ENCODE measurements at places on chromosomes 12 and 14.

GRCh38 chr14:50603565-50603964, 43.6 kb downstream of the ATL1 start:
- DNase-seq, result no peak

DNA sequence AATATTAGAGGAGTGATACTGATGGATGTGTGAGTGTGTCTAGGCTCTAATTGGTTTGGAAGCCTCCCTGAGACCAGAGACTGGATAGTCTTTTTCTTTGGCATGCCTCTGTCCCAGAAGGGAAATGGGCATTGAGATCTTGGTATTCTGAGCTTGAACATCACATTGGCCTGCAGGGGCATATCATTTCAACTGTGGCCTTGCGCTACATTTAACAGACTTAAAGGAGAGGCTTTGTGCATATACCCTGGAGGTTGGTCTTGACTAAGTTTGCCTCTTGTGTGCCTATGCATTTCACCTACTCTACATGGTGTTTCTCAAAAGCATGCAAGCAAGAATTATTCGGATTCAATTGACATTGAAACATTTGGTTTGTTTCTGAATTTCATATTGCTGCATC, 185.4 kb downstream of the TMTC2 start:
- DNase-seq, result no peak

- no peak for DNase-seq
Observed at GRCh38 chr12:95412482-95413311, 61.3 kb upstream of the METAP2 start.

DNA sequence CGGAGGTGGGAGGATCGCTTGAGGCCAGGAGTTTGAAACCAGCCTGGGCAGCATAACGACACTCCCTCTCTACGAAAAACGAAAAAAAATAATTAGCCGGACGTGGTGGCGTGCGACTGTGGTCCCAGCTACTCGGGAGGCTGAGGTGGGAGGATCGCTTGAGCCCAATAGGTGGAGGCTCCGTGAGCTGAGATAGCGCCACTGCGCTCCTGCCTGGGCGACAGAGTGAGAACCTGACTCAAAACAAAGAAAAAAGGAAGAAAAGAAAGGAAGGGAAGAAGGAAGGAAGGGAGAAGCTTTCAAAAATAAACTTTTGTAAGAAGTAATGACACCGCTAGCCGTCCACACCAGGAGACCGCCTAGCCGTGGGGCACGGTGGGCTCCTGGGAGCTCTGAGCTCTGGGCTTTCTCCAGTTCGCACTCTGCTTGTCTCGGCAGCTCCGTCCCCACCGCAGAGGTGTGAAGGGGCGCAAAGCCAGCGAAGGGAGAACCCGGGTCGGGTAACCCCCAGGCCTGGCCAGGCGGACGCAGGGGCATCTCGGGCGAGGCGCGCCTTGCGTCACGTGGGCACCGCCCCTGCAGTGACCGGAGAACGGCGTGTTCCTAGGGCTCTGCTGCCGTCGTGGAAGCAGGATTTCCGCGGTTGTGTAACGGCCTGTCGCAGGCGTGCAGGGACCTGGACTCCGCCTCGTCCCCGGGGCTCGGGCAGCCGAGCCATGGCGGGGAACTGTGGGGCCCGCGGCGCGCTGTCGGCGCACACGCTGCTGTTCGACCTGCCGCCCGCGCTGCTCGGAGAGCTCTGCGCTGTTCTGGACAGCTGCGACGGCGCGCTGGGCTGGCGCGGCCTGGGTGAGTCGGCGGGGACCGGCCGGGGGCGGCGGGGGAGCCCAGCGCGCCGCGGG, at the start of gene IRAK3:
Gene IRAK3, plus strand, starts transcription at position 631 of the 902 bp plus-strand sequence. Its CDS starts 86 bp downstream, at position 717.
- no peak for DNase-seq

DNA sequence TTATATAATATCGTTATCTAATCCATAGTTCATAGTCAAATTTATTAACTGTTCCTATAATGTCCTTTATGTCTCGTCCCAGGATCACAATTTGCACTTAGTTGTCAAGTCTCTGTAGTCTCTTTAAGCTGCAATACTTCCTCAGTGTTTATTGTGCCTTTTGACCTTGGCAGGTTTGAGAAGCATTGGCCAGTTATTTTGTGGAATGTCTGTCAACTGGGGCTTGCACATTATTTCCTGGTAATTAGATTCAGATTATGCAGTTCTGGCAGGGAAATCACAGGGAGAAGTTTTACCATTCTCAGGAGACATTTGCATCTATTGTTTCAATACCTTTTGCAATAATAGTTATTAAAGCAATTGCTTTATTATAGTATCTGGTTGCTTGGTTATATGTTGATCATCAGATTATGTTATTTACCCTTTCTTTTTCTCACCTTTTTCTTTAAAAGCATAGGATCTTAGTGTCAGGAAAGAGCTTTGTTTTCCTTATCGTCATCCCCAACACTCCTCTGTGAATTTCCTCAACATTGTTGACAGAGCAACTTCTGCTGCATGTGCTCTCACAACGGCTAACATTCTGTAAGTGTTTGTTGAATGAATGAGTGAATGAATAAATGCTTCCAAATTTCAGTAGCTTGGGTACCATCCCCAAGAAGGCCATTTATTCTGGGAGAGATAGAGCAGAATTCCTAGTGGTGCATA, 3.7 kb upstream of the ART4 start:
- DNase-seq, result no peak

DNA sequence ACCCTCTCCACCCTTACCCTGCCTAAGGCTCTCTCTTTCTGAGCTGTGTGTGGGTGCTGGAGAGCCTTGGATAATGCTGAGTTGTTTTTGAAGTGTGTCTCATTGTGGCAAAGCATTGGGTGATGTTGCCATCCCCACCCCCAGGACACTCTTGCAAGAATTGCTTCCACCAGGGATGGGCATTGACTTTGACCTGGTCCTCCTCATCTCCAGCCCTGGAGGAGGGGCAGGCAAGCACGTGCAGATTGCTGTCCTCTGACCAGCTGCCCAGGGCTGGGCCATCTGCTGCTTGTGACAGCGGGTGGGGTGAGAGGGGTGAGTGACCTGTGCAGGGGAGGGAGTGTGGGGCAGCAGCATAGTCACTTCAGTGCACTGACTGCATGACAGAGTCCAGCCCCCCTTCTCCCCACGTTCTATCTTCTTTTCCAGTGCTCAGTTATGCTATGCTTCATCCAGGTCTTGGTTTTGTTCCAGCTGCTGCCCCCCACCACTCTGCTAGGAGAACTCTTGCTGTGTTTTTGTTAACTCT, 26.2 kb downstream of the SUSD6 start:
- no peak for DNase-seq

DNA sequence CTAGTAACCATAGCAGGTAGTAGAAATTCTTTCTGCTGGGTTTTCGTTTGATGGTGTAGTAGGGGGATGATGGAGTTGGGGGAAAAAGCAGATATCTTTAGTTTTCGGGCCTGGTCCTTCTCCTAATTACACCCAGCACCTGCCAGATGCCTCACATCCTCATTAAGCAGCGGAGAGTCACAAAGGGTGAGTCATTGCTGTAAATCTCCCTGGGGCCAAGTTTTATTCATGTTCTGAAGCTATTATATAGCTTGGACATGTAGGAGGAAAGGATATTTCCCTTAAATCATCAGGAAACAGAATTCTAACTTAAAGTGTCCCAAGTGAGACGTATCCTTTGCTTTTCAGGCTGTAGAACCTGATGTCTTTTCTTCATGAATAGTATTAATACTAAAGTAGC, 4.9 kb upstream of the NECAP1 start:
- no peak for DNase-seq

DNA sequence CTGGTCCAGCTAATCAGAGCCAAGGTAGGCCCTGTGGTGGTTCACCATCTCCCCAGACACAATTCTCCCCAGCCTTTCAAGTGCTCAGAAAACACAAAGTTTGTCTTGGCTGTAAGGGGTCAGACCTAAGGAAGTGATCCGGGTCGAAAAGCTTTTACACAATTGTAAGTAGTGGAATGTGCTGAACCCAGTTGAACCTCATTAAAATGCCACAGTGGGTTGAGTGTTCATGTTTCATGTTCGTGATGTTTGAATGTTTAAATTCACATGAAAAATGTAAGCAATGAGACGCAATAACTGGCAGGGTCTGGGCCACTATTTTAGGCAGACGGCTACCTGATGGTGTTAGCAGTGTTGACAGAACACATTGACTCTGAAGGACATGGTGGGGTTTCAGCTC, 60.9 kb upstream of the JDP2 start:
- DNase-seq, result no peak

DNA sequence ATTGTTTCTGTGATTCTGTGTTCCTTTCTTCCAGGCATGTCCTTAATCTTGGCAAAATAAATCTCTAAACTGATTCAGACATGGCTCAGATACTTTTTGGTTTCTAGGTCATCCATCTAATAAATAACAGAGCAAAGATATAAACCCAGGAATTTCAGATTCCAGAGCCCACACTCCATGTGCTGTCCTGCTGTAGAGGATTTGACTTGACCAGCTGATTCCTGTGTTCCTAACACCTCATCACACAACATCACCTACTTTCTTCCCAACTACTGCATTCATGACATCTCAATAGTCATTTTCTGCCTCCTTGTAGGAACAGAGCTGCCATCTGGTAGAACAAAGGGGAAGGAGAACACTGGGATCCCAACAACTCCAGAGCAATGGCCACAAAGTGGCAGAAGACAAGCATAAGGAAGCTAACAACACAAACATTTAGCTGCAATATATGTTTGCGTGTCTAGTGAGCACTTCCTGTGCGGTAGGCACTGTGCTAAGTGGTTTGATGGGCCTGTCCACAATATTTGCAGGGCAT, 91.9 kb upstream of the OVCH1 start:
- DNase-seq, result no peak

GRCh38 chr12:45191239-45191638, 24.7 kb upstream of the ANO6 start:
- DNase-seq, result no peak

All from mesothelial cell of epicardium (in vitro differentiated cells).